SK-N-MC (cell line): ENCODE measurements at places on chromosomes 11 and 22.
A peak's percentile ranks its signal among the peaks of the same experiment; 100 is the strongest.

DNA sequence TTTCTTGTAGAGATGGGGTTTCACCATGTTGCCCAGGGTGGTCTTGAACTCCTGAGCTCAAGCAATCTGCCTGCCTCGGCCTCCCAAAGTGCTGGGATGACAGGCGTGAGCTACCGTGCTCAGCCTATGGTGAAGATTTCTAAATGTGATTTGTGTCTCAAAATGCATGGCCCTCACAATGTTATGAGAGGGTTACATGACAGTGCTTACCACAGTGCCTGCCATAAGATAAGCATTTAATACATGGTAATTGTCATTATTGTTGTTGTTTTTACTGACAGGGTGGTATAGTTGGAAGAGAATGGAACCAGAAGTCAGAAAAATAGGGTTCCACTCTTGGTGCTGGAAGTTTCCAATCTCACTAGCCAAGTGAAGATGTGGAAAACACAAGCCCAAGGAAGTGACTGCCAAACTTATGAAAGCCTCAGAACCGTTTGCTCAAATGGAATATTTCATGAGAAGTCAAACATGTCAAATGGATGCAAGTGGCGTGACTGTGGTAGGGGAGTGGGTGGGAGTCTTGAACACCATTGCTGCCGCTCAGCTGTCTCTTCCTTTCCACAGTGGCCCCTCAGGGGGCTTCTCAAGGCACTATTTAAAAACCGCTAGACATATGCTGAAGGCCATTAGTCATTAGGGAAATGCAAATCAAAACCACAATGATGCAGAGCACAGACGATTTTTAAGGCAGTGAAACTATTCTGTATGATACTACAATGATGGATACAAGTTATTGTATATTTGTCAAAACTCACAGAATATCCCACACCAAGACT, 29.1 kb upstream of the LMO2 start:
- peak; percentile 87 for DNase-seq

DNA sequence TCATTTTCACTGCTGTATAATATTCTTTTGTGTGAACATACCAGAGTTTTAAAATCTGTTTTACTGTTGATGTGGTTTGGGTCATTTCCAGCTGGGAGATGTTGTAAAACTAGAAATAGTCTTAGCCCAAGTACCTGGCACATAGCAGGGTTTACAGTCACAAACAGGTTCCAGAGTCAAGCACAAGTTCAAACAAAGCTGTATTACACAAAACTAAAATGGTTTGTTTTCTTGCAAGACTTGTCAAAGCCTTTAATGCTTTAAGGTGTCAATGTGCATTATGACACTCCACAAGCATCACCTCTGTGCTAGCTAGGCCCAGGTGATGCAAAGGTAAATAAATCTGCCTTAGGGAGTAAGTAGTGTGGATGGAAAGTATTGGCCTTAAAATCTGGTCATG, 379.1 kb downstream of the MN1 start:
- DNase-seq = no peak

DNA sequence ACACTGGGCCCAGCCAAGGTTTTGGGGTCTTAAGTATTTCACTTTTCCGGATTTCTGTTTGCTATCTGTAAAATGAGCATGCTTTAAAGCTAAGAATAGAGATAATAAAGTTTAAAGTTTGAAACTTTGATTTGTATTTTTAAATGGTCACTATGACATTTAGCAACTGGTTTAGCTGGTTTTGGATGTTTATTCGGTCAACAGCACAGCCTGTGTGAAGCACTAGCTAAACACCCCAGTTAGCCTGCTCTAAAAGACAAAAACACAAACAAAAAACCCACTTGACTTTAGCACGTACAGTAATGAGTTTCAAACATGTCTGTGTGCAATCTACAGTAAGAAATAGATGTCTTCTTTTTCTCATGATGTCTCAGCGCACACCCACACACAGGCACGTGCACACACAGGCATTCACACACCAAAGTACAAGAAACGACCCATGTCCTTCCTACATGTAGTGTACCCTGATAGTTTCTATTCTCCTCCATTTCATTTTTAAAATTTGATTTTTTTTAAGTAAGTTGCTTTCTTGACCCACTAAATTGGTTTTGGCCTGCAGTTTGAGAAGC, 29.4 kb downstream of the SLC1A2 start:
- DNase-seq = no peak

DNA sequence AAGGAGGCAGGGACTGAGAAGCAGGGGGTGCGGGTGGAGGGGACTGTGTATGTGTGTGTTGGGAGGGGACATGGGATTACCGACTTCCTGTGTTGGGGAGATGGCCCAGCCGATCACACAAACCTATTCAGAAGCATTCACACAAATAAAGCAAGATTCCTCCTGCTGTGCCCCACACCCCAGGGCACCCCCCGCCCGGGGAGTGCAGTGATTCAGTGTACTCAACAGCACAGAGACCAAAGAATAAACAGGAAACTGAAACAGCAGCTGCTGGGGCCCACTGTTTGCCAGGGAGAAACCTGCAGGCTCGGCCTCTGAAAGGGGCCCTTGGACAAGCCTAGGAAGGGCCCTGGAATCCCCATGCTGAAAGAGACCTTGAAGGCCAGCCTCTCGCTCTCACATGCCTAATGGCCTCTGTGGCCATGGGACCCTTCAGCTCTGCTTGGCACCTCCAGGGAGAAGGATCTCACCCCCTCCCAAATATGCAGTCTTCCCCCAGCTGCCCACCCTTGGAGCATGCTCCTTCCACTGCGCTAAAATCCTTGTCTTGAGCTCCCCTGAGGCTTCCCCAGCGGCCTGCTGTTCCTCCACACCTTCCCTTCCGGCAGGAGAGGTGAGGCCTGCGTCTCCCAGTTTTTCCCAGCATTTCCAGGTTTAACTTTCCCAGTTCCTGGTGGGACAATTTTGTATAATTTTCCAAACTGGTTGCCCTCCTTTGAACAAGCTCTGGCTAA, 72.9 kb downstream of the CSNK2A3 start:
- peak; percentile 48 for DNase-seq

DNA sequence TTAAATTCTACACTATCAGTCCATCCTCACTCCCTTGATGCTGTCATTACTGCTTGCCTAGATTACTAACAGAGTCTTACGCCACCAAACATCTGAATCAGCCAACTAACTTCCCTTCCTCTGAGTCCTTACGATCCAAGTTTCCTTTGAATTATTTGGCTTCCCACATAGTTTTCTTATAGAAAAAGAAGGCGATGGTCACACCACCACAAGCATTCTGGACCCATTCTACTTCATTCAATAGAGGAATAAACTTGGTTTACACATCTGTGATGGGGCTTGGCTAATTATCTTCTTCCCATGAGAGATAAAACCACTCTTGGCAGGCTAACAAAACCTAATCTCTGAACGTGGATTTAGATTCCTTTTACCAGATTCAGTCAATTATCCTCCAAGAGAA, 35.0 kb downstream of the INTS4 start:
- DNase-seq = no peak

- no peak for DNase-seq
Observed at GRCh38 chr22:37153901-37154300, 4.2 kb upstream of the IL2RB start.

- DNase-seq = no peak
Observed at GRCh38 chr11:19924311-19924710, 211.7 kb downstream of the NAV2 start.

DNA sequence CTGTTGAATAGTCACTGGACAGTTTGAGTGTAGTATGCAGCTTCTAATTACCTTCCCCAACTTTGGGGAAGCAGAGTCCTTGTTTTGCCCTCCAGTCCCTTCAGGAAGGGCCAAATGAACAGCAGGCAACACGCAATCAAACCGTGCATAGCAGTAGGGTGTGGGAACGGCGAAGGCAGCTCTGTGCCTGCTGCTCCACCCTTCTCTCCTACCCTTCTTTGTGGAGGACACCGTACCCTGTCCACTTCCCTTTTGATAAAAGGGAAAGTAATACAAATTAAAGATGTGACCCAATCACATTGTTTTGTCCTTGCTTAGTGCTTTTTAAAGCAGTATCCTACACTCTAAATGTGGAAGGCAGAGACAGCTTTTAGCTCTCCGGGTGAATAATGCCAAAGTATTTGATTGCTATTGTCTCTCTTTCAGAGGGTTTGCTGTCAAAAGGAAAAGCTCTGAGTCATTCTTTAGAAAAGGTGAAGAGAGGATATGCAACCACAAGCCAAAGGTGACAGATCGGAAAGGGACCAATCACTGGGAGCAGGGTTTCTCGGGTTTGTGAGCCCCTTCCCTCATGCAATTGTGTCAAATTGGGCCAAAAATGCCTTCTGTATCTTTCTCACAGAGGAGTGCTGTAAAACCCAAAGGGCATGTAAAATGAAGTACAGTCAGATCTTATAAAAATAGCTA, 407.3 kb upstream of the CCDC90B start:
- no peak for DNase-seq

GRCh38 chr11:66076561-66076960, 6.5 kb downstream of the PACS1 start:
- DNase-seq = no peak
